ENCODE measurements at places on chromosomes 16 and 17. TPM values are rescaled to one million over a fixed set of nuclear protein-coding genes. Genes with fewer than 3 reads are reported as not detected.

DNA sequence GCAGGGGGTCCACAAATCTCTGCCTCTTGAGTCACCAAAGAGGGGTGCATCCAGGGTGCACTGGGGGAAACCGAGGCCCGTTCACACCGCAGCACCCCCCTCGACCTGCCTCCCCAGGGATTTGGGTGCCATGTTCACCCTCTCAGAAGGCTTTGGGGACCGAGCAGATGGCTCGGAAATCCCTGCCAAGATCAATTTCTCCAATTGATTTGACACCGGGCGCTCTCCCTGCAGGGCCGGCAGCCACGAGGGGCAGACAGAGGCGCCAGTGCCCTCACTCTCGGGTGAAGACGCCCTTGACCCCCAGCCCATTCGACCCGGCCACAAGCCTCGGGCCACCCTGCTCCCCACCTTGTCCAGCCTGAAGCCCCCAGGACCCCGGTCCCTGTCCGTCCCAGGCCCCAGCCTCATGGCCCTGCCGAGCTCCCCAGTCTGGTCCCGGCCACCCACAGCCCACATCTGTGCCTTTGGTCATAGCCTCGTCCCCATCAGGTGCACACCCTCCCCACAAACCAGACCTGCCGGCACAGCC lies 9.3 kb downstream of the SSTR5 start:
- no peak for DNase-seq

GRCh38 chr17:74770498-74771318 lies 5.4 kb downstream of the NAT9 start:
- no peak for DNase-seq

GRCh38 chr17:5241861-5242671 lies 7.4 kb upstream of the SCIMP start:
- DNase-seq: no peak

GRCh38 chr16:9775998-9776397 lies 406.2 kb downstream of the GRIN2A start:
- no peak for DNase-seq

DNA sequence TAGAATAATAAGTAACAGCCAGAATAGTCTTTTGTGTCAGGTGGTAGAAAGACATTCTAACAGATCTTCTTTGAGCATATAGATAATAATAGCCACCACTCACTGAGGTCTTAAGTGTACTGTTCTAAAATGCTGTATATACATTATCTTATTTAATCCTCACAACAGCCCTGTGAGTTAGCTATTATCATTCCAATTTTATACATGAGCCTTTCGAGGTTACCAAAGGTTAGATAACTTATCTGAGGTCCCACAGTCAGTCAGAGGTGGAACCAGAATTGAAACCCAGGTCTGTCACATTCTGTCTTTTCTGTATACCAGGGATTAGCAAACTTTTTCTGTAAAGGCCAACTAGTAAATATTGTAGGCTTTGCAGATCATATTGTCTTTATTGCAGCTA lies 23.2 kb downstream of the REXO5 start:
- no peak for DNase-seq

GRCh38 chr17:9529033-9529700 lies 46.5 kb downstream of the STX8 start:
- DNase-seq: no peak

GRCh38 chr17:13558588-13558987 lies 43.1 kb downstream of the HS3ST3A1 start:
- DNase-seq: no peak

Gene ETV4
- 4.7 TPM for total RNA-seq

Gene DPEP3
- 0.11 TPM for total RNA-seq

Gene PRKCA
- total RNA-seq: 42.4 TPM

All from spinal cord (tissue), 10 donors.